Activated CD4-positive, alpha-beta memory T cell treated with anti-CD3 and anti-CD28 coated beads for 36 hours (primary cell): ENCODE measurements at places on chromosomes 3 and 15. TPM values are rescaled to one million over a fixed set of nuclear protein-coding genes. Genes with fewer than 3 reads are reported as not detected.

- H3K36me3 ChIP-seq, result no peaks in the 10 kb centered on the region
- no peak overlapping the region for H3K4me3 ChIP-seq
- H3K27me3 ChIP-seq, result no peaks in the 10 kb centered on the region
- no peaks in the 10 kb centered on the region for H3K4me1 ChIP-seq
- H3K27ac ChIP-seq, result no peak overlapping the region
These were observed 244.4 kb downstream of the SOX2 start for GRCh38 chr3:181956122-181956521.

- H3K36me3 ChIP-seq, result no peaks in the 10 kb centered on the region
- H3K27ac ChIP-seq, result no peak overlapping the region
- H3K4me3 ChIP-seq, result no peak overlapping the region
- no peak for DNase-seq
- H3K27me3 ChIP-seq, result peaks cover 3% of the 10 kb centered on the region
- H3K4me1 ChIP-seq, result no peaks in the 10 kb centered on the region
These were observed 101.5 kb upstream of the UBE2E1 start for GRCh38 chr3:23704298-23704697.

GRCh38 chr3:132416161-132416560 lies 1.1 kb upstream of the DNAJC13 start:
- peaks cover under 1% of the 10 kb centered on the region for H3K27me3 ChIP-seq
- H3K4me1 ChIP-seq, result peaks cover 31% of the 10 kb centered on the region
- H3K36me3 ChIP-seq, result peaks cover 1% of the 10 kb centered on the region
- peak overlapping the region; percentile 98 for H3K4me3 ChIP-seq
- H3K27ac ChIP-seq, result no peak overlapping the region

- H3K4me3 ChIP-seq, result no peak overlapping the region
- no peak for DNase-seq
- H3K27me3 ChIP-seq, result no peaks in the 10 kb centered on the region
These were observed 31.4 kb upstream of the DUSP7 start for GRCh38 chr3:52087731-52088130.

GRCh38 chr3:34972481-34972880 lies 666.8 kb upstream of the ARPP21 start:
- H3K27me3 ChIP-seq, result no peaks in the 10 kb centered on the region
- H3K4me1 ChIP-seq, result no peaks in the 10 kb centered on the region
- DNase-seq, result no peak
- H3K36me3 ChIP-seq, result no peaks in the 10 kb centered on the region
- H3K27ac ChIP-seq, result no peak overlapping the region

GRCh38 chr3:184751204-184752040 lies 39.6 kb upstream of the MAGEF1 start:
- no peak overlapping the region for H3K27ac ChIP-seq
- no peak for DNase-seq
- H3K27me3 ChIP-seq, result peaks cover 12% of the 10 kb centered on the region
- no peak overlapping the region for H3K4me3 ChIP-seq
- no peaks in the 10 kb centered on the region for H3K36me3 ChIP-seq
- peaks cover 9% of the 10 kb centered on the region for H3K4me1 ChIP-seq

Gene MGLL
- 0.41 TPM for total RNA-seq

Gene IMPG2
- total RNA-seq, result 0.12 TPM
